ENCODE measurements at places on chromosomes 12 and 14.

GRCh38 chr14:20630340-20631022 lies 11.0 kb downstream of the OR6S1 start:
- no peak for DNase-seq

- DNase-seq, result no peak
These were observed 59.8 kb upstream of the TBPL2 start for GRCh38 chr14:55500219-55500701.

- no peak for DNase-seq
These were observed 25.6 kb downstream of the FAM161B start for GRCh38 chr14:73924337-73924736.

- DNase-seq, result no peak
These were observed 802.0 kb downstream of the C12orf50 start for GRCh38 chr12:87227162-87227561.

DNA sequence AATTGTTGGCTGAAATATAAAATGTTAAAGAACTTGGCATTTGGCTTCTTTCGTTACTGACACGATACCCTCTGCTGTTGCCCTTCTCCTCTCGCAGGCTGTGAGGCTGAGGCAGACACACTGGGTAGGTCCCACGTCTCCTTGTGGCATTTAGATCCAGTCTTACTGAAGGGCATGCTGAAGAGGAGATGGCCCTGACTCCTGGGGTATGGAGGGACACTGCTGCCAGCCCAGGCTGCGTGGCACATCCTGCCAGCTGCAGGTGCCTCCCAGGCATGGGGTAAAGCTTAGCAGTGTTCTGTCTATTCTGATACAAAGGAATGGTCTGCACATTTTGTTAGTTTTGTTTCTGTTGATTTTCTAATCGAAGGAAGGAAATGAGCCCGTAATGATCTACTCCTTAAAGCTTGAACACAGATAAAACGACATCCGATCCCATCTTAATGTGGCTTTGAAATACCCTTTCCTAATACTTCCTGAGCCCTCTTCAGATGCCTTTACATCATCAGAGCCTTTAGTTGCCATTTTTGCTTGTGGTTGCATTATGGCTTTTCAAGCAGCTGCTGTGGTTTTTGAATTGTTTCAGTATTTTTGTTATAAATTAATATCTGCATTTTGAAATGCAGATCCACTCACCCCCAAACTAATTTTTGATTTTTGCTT lies 61.1 kb downstream of the WDR20 start:
- DNase-seq, result no peak

GRCh38 chr14:101186544-101186943 lies 283.0 kb upstream of the RTL1 start:
- DNase-seq, result no peak

GRCh38 chr12:11745113-11745512 lies 95.6 kb downstream of the ETV6 start:
- DNase-seq, result no peak

DNA sequence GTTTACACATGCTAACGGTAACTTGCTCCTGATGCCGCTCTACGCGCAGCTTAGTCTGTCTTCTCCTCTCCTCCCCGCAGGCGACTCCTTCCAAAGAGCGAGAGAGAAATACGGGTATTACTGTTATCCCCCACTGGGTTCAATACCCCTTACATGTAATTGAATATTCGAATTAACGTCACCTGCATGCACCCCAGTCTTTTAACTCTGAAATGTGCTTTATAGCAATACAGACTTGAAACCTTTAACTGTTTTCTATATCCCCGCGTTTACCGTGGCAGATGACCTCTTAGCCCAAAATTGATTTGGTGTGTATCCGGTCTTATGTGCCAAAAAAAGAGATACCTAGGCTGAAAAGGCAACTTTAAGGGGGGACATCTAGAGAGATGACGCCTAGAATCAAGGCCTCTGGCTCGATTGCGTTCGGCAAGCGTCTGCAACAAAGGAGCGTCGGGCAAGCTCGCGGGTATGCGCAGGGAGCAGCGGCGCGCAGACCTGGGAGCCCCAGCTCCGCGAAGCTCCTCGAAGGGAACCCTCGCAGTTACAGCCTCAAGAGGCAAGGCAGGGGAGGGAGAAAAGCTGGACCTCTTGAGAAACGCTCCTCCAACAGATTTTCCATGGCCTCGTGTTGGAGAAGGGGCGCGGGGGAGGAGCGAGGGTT lies 6.8 kb upstream of the FOXG1 start:
- DNase-seq, result no peak

DNA sequence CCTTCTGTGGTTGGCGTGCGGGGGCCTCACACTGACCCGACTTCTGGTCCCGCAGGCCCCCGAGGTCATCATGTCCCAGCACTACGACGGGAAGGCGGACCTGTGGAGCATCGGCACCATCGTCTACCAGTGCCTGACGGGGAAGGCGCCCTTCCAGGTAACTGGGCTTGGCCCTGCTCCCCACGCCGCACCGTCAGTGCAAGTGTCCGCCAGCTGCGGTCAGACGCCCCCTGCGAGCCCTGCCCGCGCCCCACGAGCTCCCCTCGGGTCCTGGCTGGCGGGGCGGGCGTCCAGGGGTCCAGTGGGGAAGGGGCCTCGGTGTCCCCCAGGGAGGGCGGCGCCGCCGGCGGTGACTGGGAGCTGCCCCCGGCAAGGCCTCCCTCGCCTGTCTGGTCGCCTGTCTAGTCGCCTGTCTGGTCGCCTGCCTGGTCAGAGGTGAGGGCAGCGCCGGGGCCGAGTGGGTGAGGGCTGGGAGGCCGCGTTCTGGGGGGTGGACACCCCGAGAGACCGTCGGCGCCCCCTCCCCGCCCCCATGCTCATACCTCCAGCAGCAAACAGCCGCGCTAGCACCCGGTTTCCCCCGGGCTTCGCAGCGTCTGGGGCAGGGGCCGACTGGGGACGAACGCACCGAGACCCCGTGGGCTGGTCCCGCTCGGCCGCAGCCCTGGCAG lies 14.8 kb downstream of the ULK1 start:
- no peak for DNase-seq

GRCh38 chr12:120529641-120530417 lies 871 bp upstream of the COQ5 start:
- peak; percentile 62 for DNase-seq

GRCh38 chr12:77772676-77773298 lies 57.9 kb upstream of the NAV3 start:
- no peak for DNase-seq

- no peak for DNase-seq
These were observed 32.5 kb upstream of the LALBA start for GRCh38 chr12:48602192-48602989.

GRCh38 chr14:31505411-31505810 lies 17.6 kb upstream of the GPR33 start:
- peak; percentile 20 for DNase-seq

DNA sequence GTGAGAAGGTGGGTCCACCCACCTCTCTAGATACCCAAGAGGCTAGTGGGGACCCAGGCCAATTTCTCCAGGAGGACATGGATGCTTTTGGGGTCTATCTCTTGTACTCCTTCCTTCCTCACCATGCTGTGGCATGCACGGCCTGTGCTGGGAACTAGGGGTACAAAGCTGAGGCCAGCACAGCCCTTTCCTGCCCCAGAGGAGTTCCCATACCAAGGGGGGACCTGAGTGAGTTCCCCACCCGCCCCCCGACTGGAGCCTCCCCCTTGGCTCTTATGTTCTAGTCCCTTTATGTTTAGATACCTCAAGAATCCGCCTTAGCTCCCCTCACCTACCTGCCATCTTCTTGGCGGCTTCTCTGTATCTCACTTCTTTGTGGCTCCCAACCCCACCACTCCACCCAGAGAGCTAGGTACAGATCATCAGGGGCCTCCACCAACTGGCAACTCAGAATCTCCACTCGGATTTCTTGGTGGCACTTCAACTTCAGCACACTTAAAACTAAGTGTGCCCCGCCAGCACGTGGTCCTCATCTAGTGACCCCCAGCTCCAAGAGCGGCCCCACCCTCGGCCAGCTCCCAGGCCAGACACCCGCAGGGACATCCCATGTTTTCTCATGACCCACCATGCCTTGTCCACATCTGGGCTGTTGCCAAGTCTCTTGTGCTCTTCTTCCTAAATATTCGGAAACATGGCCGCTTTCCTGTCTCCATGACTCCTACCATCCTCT lies 115.2 kb upstream of the RTL1 start:
- no peak for DNase-seq

- no peak for DNase-seq
These were observed 138.7 kb downstream of the C12orf75 start for GRCh38 chr12:105469211-105469610.

- no peak for DNase-seq
These were observed 16.6 kb upstream of the TRAF3 start for GRCh38 chr14:102760496-102761193.

- DNase-seq, result no peak
These were observed 34.9 kb downstream of the PPHLN1 start for GRCh38 chr12:42360747-42361403.

DNA sequence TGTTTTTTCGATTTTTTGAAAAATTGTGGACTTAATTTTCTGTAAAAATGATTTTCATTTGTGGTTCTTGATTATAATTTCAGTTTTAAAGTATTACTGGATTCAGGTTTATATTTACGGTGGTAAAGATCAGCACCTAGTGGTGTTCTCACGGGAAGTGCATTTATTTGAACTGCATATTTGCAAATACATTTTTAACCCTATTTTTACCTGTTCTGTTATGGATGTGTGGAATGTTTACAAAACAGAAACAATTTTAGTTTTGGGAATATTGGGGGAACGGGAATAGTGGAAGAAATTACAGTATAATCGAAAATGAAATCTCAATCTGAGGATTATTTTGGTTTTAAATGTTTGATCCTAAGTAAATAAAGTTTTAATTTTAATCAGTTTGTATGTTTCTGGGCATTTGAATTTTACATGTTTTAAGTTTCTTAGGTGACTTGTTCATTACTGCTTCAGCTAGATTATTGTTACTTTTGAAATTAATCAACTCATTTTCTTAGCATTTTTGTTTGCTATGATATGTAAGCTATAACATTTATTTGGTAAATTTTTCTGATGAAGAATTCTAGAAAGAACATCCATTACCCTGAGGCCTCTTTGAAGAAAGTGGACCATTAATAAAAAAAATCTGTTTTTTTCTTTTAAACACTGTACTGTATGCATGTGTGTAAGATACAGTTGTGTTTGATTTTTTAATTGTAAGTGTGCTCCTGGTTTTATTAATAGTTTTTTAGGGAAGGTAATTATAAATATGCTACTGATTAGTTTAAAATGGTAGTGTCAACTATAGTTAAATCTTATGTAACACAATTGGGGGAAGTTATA lies 942 bp downstream of the ATF7IP start:
- DNase-seq, result no peak

DNA sequence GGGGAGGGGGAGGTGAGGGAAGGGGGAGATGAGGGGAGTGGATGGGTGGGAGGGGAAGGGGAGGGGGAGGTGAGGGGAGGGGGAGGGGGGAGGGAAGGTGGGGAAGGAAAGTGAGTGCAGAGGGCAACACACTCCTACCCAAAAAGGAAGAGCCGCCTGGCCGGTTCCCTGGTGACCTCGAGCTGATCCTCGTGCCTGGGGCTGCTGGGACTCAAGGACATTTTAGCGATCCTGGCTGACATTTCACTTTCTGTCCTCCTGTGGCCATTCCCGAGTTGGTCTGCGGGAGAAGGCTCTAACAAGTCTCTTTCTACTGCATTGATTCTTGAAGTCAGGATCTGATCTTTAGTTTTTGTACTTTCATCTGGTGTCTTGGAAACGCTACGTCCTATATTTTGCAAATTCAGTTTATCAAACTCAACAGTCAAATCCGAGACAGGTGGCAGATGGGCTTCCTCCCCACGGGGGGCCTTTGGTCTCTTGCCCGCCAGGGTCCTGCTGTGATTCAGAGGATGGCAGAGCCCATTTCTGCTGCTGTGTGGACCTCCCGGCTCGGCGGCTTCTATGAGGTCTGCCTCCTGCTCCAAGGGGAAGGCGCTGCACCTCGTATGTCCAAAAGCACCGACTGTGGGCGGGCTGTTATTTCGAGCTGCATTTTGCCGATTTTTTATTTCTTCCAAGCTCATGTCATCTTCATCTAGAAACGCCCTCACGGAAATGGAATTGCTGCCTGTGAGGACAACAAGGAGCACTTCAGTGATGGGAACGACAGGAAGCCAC lies 19.1 kb downstream of the PGAM5 start:
- no peak for DNase-seq

GRCh38 chr12:79127271-79127751 lies 262.7 kb downstream of the SYT1 start:
- DNase-seq, result no peak

DNA sequence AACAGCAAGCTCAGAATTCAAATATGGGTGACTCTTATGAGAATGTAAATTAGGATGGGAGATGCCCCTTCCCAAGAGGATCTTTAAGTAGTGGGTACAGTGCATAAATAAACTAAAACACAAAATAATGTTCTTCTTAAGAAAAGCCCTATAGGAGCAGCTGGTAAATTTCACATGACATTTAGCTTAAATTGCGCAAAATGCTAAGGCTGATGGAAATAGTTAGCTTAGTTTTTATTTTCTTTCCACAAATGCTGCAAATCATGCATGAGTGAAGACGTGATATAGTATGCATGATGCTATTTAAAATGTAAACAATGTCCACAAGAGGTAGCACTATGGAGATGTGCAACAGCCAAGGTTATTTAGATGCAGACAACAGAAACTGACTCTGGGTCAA lies 328.1 kb downstream of the ATP23 start:
- DNase-seq, result peak; percentile 23

DNA sequence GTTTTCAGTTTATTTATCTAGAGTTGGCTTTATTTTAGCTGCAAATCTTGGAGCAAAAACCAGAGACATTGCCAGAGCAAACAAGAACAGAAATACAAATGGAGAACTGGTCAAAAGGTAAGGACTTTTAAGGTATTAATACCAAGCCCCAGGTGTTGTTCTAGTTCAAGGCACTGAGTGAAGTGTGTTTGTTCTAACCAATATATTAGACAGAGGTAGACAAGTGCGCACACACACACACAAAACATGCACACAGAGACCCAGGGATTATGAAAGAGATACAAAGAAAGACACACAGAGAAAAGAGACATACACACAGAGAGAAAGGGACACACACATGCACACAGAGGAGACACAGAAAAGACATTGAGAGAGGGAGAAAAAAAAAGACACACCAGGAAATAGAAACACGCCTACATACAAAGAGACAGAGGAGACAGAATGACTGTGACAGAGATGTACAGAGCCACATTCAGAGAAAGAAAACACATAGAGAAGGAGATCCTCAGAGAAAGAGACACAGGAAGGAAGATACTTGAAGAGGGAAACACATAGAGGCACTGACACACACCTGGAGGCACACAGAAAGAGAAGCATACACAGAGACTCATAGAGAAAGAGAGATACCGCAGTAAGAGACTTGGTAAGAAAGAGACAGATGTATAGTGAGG lies 50.2 kb downstream of the MIPOL1 start:
- DNase-seq, result no peak

DNA sequence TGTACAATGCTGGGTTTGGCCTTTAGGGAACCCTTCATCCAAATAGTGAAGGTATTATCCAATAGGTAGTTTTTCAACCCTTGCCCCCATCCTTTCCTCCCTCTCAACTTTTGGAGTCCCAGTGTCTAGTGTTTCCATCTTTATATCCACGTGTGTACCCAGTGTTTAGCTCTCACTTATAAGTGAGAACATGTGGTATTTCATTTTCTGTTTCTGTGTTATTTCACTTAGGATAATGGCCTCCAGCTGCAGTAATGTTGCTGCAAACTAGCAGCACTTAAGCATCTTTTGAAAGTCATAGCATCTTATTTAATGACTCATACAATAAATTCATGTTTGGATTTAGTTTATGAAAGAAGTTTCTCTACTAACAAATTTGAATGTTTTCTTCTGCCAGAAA lies 442.5 kb downstream of the NELL2 start:
- DNase-seq, result no peak
